Left kidney (tissue), 8 donors: ENCODE measurements at places on chromosomes 11 and 22. TPM values are rescaled to one million over a fixed set of nuclear protein-coding genes. Genes with fewer than 3 reads are reported as not detected.
A peak's percentile ranks its signal among the peaks of the same experiment; 100 is the strongest.

- no peak for DNase-seq
These were observed 609.9 kb downstream of the CNTN5 start for GRCh38 chr11:99630629-99631028.

DNA sequence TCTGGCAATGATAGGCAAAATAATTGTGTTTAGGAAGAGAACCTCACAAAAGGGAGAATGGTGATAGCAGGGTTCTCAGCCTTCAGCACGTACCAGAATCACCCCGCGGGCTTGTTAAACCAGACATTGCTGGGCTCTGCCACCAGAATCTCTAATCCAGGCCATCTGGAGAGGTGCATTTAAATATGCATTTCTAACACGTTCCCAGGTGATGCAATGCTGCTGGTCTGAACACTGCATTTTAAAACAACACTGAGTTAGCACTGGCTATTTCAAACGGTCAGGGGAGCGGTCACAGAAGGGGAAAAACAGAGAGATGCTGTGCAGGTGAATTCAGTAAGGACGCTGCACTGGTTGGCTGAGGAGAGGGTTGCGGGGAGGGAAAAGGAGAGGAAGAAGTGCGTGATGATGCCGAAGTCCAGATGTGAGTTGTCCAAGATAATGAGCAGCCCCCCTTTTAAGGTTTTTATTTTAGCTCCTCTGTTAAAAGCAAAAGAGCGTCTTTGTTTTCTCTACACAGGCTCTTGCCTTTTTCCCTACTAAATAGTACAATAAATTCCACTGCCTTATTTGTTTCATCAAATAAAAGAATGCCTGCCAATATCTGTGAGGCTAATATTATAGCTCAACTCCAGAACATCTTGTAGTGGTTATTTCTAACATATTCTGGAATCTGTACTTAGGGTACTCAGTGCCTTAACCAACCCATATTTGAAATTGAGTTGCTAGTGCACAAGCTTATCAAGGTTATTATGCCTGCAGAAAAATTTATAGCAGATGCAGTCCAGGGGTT, 109.6 kb upstream of the POU2AF2 start:
- DNase-seq, result no peak

- DNase-seq, result no peak
These were observed 5.7 kb upstream of the SMARCB1 start for GRCh38 chr22:23781065-23781464.

DNA sequence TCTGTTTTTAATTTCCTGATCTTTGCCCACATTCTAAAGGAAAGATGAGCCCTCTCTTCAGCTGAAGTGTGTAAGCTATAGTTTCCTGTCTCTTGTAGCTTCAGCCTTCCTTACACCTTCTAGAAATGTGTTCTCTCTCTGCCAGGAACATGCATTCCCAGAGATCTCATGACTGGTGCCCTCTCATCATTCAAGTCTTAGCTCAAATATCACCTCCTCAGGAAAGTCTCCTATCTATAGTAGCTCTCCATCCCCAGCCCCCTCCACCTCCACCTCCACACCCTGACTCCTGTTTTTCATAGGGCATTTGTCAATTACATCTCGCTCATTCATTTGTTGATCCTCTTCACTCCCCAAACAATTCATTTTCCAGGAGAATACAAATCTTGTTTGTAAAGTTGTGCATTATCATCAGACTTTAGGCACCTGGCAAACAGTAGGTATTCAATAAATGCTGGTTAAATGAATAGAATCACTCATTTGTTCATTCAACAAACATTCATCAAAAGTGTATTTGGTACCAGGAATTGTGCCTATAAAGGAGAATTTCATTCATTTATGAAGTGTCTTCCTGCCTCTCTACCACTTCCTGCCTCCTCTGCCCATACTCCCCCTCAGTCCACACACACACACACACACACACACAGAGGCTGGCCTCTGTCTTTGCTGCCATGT, 160.3 kb downstream of the BBOX1 start:
- no peak for DNase-seq

- DNase-seq, result no peak
These were observed 12.0 kb upstream of the NXPE1 start for GRCh38 chr11:114571712-114572111.

DNA sequence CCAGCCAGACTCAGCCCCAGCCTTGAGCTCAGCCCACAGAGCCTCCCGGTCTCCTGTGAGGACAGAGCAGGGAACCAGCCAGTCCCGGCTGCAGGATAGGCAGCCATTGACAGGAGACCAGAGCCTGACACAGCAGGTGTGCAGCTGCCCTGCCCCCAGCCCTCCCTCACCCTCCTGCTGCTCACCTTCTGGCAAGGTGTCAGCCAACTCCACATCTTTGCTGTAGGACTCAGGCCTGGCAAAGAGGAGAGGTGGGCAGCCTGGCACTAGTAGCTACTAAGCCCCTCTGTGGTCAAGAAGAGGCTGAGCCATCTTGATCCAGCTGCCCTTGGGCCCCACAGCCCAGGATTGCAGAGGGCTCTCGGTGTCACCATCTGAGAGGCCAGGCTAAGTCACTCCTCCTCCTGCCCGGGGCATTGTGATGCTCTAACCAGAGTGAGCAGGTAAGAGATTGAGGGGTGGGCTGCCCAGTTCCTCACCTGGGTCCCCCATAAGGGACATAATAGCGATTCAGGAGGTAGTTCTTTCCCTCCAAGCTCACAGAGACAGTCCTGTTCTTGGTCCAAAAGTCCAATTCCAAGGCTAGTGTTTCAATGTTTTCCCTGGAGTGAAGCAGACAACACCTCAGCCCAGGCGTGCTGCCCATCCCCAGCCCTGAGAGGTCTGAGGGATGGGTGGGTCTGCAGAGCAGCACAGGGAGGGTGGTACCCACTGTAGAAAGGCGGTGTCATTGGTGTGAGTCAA, 18.6 kb downstream of the TREH start:
- DNase-seq, result no peak

DNA sequence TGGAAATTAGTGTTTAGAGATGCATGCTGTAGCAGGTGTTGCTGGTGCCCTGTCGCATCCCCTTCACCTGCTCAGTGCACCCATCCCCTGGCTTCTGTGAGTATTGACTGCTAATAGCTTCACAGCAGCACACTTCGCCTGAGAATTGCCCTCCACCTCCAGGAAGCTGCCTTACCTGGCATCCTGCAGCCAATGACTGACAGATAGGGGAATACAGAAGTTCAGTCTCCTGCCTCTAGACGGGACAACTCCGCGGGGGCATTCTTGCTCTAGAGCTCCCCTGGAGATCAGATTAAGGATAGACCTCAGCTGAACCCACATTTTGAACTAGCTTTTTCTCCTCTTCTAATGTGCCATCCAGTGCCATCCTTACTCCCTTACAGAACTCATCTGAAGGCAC, 9.3 kb upstream of the CD3E start:
- no peak for DNase-seq

DNA sequence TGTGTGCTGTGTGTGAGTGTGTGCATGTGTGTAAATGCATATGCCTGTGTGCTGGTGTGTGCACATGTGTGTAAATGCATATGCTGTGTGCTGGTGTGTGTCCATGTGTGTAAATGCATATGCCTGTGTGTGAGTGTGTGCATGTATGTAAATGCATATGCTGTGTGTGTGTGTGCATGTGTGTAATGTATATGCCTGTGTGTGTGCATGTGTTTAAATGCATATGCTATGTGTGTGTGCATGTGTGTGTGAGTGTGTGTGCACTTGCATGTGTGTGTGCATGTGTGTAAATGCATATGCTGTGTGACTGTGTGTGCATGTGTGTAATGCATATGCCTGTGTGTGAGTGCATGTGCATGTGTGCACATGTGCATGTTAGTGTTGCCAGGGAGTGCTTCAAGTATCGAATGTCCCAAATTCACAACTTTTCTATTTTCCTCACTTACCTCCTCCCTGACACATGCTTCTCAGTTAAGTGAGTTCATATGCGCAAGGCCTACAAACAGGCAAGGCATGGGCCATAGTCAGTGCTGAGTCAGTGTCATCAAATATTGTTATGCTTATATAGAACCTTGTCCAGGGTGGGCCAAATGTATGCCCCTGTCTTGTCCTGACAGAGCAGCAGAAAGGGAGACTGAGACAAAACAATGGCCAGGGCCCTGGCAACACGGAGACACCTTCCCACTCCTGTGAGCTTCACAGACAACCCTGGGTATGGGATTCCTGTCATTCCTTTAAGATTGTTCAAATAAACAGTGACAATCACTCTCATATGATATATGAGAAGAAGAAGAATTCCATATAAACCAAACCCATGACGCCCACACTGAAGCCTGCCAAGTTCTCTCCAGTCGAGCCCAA, 38.6 kb downstream of the GGTLC2 start:
- no peak for DNase-seq

DNA sequence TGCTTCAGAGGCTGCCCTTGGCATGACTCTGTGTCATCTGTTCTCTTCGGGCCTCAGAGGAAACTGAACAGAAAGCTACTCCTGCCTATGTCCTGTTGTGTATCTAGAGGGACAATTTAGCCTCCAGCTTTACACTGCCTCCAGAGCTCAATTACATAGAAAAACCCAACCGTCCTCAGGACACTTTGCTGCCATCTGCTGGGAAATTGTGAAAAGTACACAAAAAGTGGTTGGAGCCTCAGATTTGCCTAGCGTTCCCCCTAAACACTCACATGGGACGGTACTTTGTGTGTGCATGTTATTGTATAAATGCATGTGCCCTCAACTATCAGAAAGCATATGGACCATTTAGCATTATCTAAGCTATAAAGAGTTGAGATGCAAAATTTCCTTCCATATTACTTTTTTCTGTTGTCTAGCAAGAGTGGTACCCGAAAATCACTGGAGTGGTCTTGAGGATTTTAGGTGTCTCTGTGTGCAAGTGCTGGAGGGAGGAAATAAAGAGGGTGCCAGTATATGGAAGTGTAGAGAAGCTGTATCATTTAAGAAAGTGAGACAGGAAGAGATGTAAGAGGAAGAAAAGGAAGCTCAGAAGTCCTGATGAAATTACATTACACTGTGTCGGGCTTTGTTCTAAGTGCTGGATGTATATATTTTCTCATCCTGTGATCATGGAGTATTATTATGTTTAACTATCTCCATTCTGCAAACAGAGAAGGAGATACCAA, 8.7 kb upstream of the MS4A4E start:
- DNase-seq, result peak; percentile 15

- DNase-seq, result no peak
These were observed 356.4 kb downstream of the TENM4 start for GRCh38 chr11:79084382-79084781.

DNA sequence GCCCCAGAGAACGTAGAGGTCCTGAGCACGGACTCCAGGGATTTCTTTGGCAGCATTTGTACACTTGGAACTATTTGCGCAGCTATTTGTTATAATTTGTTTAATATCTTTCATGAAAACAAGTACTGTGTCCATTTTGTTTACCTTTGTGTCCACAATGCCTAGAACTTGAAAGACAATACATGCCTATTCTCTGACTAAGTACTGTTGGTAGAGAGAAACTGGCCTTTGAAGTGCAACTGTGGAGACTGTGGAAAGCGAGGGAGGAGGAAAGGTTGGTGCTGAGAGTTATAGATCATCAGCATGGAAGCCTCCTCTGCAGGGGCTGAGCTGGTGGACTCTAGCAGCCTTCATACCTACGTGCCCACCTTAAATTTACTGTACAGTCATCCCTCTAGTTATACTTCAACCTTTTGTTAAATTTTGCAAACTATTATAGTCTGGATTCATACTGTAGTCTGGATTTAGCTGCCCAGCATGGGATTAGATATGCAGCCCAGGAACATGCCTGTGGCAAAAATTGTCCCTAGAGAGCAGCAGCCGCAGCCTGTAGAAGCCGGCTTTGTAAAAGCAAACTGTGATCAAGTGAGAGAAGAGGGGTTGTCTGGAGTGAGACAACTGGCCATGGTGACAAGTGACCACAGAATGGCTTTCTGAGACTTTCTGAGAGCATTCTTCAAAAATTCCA, 24.2 kb upstream of the YAP1 start:
- DNase-seq, result no peak

The FBXO3 gene
- 62.1 TPM for polyA plus RNA-seq

The DDIAS gene
- polyA plus RNA-seq, result 11.4 TPM

The NOX4 gene
- polyA plus RNA-seq, result 62.9 TPM

The MMP12 gene
- polyA plus RNA-seq, result 4.4 TPM

The PHOX2A gene
- polyA plus RNA-seq, result not detected

The TMEM151A gene
- not detected for polyA plus RNA-seq

The ANGPTL5 gene
- polyA plus RNA-seq, result not detected
